ENCODE measurements at places on chromosomes 2 and 18.
A peak's percentile ranks its signal among the peaks of the same experiment; 100 is the strongest.

- no peak for DNase-seq
Observed at GRCh38 chr2:178284613-178285286, 90.4 kb downstream of the OSBPL6 start.

- peak; percentile 75 for DNase-seq
Observed at GRCh38 chr2:100902817-100903405, 83.0 kb downstream of the NPAS2 start.

DNA sequence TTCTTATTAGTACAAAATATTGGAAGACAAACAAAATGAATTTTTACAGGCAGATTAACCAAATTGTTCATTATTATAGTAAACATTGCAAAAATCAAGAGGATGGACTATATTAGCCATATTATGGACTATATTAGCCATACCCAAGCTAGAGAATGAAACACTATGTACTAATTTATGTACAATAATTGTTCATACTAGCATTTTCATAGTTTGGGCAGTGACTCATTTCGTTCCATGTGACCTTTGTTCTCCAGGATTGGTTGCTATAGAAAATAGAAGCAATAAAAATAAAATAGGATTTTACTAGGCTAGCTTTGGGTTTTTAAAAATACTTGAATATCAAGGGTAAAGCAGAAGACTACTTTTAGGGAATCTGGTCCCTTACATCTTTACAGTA is 176.8 kb downstream of the ZEB2 start:
- no peak for DNase-seq

GRCh38 chr2:29187926-29188325 is 72.7 kb downstream of the CLIP4 start:
- DNase-seq = no peak

DNA sequence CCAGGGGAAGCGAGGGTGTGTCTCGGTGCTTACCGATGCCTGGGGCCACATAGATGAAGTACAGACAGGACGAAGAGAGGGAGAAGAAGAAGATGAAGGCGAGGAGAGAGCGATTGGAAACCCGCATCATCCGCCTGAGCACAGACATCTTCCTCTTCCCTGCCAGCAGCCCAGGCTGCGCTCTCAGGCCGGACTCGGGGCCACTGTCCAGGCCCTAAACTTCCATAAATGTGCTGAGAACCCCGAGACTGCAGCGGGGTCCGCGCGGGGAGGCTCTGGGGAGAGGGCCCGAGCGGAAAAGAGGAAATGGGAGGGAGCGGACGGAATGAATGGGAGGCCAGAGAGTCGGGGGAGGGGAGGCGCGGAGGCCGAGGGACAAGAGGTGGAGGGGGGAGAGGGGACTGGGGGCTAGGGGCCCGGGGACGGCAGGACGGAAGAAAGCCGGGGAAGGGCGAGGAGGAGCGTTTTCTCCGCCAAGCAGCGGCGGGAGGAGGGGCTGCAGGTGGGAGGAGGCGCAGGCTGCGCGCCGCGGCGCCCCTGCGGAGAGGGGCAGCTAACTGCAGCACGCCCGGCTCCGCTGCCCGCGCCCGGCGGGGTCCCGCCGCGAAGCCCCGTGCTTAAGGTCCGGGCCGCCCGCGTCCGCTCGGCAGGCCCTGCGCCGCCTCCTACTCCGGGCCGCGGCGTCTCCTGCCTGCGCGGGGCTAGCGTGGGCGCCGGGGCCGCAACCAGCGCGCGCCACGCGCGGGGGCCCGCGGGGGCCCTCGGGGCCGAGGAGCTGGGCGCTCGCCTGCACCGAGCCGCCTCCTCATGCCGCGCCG is at the start of gene B4GALT6:
B4GALT6 (minus strand) TSS at position 303 of the 818 bp plus-strand sequence; CDS start at position 148, 155 bp downstream.
- DNase-seq = no peak

GRCh38 chr18:75023473-75023872 is 185.5 kb downstream of the PTGR3 start:
- no peak for DNase-seq

DNA sequence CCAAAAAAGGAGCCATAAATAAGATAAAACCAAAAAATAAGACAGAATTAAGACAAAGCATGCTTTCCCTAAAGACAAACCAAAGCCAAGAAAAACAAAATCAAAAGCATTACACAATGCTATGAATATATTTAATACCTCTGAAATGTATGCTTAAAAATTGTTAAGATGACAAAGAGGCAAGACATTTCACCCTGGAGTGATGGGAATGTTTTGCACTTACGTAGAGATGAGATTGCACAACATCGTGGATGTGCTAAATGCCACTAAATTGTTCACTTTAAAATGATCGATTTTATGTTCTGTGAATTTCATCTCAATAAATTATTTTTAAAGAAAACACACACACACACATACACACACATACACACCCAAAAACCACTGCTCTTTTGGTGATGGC is 386.6 kb upstream of the KLHL29 start:
- no peak for DNase-seq

DNA sequence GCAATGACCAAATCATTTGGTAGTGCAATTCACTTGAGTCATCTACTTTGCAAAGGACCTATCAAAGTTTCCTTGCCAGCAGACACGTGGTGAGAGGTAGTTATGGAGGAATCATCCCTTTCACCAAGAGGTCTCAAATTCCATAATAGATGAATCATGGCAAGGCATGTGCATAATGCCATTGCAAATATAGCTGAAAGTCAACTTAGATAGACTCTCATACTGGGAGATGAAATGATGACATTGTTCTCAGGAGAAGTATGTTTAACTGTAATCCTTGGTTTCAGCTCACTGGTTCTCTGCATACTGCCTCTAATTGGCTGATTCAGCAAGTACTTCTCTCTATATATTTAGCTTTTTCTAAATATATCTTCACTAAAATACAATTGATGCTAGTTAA is 57.2 kb downstream of the CALCRL start:
- no peak for DNase-seq

DNA sequence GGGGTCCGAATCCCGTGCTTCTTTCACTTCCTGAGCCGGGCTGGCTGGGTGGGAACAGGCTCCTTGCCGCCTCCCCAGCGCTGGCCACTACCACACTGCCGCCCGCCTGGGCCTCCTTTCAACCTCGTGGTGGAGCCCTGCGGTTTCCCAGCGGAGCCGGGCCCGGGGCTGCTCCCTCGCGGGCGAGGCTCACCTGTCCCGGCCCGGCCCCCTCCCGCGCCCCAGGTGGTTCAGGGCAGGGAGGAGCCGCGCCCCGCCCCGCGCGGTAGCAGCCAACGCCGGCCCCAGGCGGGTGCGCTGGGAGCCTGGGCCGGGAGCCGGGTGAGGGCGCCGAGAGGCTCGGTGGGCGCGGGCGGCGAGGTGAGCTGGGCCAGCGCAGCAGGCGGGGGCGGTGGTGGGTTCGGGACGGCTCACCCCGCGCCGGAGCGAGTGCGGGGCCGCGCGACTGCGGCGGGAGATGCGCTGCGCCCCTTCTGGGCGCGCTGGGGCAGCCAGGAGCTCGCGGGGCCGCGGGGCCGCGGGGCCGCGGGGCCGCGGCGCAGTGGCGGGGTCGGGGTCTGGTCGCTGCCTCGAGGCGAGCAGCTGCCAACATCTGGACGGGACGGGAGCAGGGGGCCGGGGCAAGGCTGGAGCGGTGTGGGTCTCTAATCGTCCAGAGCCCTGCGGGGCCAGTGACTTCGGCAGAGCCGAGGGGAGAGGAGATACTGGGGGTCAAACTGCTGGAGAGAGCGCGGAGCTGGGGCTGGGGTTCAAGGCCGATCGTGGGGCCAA is at the start of gene LYPD6B:
LYPD6B (plus strand) TSS at position 258 of the 771 bp plus-strand sequence. CDS start 92,250 bp downstream, outside the sequence.
- no peak for DNase-seq

- no peak for DNase-seq
Observed at GRCh38 chr2:65277791-65278483, 50.3 kb downstream of the ACTR2 start.

- DNase-seq = no peak
Observed at GRCh38 chr2:2108756-2109155, 222.3 kb downstream of the MYT1L start.

GRCh38 chr18:10852385-10853303 is 296.7 kb downstream of the PIEZO2 start:
- no peak for DNase-seq

DNA sequence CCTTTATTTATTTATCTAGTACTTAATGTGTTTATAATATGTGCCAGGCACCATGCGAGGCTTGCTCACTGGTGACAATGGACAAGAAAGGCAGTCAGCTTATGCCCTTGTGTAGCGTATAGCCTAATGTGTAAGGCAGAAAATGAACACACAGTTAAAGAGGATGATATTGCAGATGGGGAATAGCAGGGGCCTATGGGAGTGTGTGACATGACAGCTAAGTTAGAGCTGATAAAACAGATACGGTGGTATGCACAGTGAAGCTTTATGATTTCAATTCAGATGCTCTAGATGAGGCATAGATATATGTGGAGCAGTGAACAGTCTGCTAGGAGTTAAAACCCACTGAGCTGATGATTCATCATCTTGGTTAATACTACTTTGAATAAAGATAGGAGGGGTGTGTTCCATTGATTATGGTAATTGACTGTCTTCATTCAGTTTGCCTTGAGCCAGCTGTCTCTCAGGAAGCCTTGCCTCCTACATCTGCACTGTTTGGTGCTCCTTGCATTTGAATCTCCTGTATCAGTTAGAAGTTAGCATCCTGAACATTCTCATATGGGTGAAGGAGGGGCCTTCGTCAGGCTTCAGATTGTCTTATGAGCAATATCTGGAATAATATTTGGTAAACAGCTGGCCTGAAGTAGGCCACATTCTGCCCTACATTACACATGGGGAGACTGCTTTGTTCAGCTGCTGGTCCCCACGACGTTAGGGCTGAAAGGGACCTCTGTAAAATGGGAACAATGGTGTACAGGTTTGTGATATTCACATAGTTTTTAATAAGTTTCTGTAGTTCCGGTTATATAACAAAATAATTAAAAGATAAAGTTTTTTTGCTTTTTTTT is 13.2 kb downstream of the MAP4K4 start:
- no peak for DNase-seq

- no peak for DNase-seq
Observed at GRCh38 chr2:105584435-105585010, 160.2 kb upstream of the NCK2 start.
